ENCODE measurements at places on chromosomes 7 and 10. TPM values are rescaled to one million over a fixed set of nuclear protein-coding genes. Genes with fewer than 3 reads are reported as not detected.

AGMO gene
- total RNA-seq, result not detected

GRCh38 chr10:126208726-126209302, 179.5 kb downstream of the ADAM12 start:
- no peak for DNase-seq

CREB3L2 gene
- 3.9 TPM for total RNA-seq

DNA sequence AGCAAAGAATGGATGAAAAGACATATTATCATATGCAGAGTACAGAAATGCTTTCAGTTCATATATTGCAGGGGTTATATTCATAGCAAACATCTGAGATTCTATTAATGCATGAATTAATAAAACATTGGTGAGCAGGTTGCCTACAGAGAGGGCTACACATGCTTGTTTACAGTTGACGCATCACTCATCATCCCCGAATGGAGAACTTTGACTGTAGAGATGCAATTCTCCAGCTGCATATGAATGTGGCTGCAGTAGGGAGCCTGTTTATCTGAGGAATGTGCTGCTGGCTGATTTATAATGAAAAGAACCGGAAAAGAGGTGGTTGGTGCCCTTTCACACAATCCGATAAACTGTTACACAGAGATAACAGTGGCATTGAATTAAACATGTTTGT, 116.5 kb downstream of the GRM3 start:
- no peak for DNase-seq

DNA sequence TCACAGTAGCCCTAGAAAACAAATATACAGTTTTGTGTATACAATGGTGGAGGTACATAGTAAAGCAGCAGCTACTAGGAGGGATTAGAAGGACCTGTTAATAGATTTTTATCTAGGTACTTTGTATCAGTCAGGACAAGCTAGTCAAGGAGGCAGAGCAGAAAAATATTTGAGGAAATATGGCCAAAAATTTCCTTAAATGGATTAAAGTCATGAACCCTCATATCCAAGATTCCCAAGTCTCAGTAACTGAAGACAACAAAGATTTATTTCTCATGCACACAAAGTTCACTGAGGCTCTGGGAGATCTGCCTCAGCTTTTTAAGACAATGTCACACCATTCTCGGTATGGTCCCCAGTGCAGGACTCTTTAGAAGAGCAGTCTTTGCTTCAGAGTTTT, 28.1 kb upstream of the ARMC3 start:
- no peak for DNase-seq

AVPI1 gene
- total RNA-seq, result 28.7 TPM

- peak; percentile 74 for DNase-seq
Observed at GRCh38 chr10:71357792-71358265, 38.8 kb downstream of the SLC29A3 start.

GRCh38 chr10:59479426-59479825, 117.1 kb upstream of the FAM13C start:
- DNase-seq, result no peak

GRCh38 chr10:126940670-126941310, 35.6 kb downstream of the DOCK1 start:
- DNase-seq, result no peak

DNA sequence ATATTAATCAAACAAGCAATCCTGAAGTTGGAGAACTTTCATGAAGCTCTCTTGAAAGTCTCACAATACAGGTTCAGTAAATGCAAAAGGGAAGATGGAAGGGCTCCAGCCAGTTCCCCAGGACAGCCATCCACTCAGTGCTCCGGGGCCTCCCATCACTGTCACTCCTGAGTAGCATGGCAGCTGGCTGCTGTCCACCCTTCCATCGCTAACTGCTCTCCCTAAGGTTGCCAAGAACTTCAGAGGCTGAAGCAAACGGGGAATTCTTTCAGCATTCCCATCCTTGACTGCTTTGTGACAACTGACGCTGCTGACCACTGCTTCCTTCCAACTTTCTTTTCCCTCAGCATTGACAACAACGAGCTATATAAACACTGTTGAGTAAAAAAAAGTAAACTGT, 69.1 kb downstream of the VPS41 start:
- DNase-seq, result no peak

DNA sequence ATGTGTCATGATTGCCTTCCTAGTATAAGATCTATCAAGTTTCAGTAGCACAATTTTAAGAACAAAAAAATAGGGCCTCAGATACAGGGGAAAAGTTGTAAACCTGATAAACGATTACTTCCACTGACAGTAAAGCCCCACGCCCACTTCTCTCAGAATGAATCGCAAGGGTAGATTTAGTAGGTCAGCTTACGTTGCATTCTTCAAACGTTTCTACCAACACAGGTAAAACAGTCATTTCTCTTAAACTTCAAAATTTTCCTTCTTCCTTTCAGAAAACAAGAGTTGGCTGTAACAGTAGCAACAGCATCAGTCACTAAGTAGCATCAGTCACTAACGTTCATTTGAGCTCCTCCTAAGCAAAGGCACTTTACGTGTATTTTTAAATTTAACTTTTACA, 221.5 kb downstream of the ADAM12 start:
- no peak for DNase-seq

GRCh38 chr7:21966271-21966670, 20.6 kb upstream of the CDCA7L start:
- DNase-seq, result no peak

- DNase-seq, result no peak
Observed at GRCh38 chr7:158315881-158316280, 271.7 kb downstream of the PTPRN2 start.

DNA sequence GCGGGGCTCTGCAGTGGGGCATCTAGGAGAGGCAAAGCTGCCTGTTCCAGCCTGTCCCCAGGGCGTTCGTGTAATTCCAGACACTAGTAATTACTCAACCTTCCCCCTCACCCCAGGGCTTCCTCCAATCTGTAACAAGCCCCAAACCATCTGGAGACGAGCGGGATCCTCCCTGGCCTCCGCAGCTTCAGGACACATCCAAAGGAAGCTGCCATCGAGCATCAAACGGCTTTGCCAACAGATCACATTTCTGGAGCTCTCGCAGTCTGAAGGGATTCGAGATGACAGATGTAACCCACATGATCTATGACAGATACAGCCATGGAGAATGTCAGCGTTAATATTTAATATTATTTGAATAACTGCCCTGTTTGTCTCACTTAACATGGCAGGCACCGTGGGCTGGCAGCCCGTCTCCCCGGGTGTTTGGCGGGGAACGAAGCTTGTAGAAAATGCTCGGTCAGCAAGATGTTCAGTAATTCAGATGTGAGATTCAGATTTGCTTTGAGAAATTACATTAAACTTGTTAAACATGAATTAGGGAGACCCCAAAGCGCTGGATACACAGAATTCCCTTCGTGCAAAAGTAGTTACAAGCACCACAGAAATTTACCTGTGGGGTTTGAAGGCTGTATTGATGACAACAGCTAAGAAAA, 108.5 kb upstream of the C7orf33 start:
- DNase-seq, result no peak

- DNase-seq, result no peak
Observed at GRCh38 chr7:149172534-149172920, 22.8 kb upstream of the ZNF282 start.

DNA sequence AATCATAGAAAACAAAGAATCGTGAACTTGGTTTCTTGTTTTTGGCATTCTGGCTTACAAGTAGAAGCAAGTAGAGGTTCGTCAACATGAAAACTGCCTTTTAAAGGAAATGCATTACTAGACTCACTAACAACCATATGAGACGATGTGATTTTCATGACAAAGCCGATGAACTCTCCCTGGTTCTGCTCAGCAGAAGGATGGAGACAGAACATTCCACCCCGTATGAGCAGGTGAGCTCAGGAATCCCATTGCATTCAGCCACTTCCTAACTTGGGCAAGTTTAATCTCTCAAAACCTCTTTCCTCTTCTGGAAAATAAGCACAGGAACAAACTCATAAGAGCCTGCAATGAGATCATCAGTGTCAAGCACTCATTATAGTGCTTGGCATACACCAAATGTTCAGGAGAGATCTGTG, 57.4 kb upstream of the SVIL start:
- peak; percentile 23 for DNase-seq

Data from A172 (cell line).